Germinal center (tissue), 1 donor: ENCODE measurements at places on chromosomes 5 and 9.

GRCh38 chr5:172550996-172551395, 90.1 kb upstream of the NEURL1B start:
- DNase-seq: no peak

DNA sequence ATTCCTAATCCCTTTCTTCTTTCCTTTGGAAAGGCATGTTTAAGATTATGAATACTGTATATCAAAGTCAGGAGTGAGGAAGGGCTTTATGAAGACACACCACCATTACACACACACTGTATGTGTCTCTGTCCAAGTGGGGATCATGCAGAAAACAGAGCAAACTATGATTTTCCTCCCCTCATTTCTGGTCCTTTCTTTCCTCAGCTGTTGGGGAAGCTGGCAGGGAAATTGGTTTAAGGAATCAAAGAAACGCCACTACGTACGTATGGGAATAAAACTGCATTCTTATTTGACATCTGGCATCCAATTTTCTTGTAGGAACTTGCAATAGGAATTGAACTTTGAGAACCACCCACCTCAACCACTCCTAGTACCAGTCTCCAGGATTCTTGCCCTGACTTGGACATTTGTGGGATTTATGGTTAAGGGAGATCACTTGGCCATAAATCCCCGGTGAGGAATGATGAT, 125.8 kb downstream of the PDE4D start:
- no peak for DNase-seq

- no peak for DNase-seq
These were observed 351.8 kb upstream of the WWC1 start for GRCh38 chr5:167939686-167940085.

DNA sequence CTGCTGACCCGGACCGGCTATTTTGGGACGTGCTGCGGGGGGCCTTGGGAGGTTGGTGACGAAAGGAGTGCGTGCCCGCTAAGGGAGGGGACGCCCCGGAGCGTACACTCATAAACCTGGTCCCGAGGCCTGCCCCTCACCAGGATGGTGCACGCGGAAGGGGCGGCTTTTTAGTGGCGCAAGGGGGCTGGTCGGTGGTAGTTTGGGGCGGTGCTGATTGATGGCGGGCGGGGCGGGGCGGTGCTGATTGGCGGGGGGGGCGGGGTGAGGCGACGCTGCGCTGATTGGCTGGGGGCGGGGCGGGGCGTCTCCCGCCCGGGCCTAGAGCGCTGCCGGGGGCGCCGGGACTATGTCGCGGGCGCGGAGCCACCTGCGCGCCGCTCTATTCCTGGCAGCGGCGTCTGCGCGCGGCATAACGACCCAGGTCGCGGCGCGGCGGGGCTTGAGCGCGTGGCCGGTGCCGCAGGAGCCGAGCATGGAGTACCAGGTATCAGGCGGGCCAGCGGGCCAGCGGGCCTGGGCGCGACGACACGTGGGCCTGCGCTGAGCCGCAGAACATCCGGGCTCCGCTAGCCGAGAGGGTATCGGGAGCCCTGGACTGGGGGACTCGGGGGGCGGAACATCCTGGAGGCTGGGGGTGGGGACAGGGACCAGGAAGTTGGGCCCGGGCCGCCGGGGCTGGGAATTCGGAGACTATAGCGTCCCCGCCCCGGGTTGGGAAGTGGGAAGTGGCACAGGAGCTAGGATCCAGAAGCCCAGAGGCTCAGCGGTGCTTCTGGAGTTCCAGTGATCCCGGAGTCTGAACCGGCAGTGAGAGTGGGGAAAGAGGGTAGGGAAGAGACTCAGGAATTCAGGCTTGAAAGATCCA, at the start of gene FPGS:
Gene FPGS, plus strand, starts transcription at position 307 of the 868 bp plus-strand sequence. Its CDS starts 43 bp downstream, at position 350.
- DNase-seq: peak; percentile 98

GRCh38 chr5:107330903-107331302, 339.8 kb downstream of the EFNA5 start:
- no peak for DNase-seq

DNA sequence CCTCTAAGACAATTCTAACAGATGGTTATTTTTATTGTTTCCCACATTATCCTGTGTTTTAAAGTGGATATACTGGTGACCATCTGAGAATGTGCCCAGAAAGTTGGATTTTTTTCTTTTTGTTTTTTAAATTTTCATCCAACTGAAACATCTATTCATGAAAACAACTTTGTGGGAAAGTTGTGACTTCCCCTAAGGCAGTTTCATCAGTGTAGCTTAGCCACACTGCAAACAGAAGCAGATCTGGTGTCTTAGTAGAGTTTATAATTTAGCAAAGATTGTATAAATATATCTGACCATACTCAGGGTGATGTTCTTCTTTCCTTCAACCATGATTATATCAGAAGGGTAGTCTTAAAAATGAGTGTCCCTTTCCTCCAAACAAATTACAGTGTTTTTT, 1241.3 kb downstream of the MAT2B start:
- DNase-seq: no peak

- no peak for DNase-seq
These were observed 508.2 kb downstream of the CETN3 start for GRCh38 chr5:89901346-89901745.

DNA sequence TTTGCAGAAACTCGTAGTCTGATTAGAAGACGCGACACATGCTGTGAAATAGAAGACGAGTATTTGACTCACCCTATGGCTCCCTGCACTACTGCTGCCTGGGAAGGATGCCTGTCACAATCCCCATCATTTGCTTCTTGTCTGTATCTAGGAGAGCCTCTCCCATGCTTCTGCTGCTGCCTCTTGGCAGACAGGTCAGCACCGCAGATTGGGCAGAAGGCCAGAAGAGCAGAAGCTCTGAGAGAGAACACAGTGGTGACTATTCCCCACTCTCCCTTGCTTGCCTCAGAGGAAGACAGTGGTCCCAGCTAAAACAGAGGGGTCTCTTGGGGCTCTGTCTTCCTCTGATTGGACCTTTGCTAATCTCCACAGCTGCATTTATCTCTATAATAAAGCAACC, 84.0 kb upstream of the SMIM32 start:
- DNase-seq: no peak

GRCh38 chr5:108295578-108296368, 86.1 kb downstream of the FBXL17 start:
- DNase-seq: no peak

GRCh38 chr5:147339313-147339712, 104.5 kb downstream of the STK32A start:
- no peak for DNase-seq

GRCh38 chr5:127950707-127951391, 132.7 kb upstream of the SLC12A2 start:
- no peak for DNase-seq

- no peak for DNase-seq
These were observed 55.7 kb downstream of the GGTA1 start for GRCh38 chr9:121443981-121444380.

DNA sequence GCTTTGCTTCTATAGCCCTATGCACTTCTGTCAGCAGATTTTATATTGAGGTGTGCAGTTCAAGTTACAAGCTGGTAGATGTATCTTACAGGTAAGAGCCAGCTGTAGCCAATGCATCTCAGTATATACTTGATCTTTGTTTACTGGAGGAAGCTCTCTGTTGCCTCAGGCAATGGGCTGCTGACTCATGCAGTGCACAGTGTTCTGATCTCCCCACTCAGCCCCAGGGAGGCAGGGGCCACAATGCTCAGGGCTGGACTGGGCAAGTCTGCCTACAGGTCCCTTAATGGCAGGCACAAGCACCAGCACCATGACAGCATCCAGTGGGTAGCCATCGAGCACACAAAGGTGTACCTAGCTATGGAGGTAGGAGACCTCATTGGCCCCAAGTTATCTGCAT, 178.8 kb upstream of the CDH10 start:
- DNase-seq: no peak

DNA sequence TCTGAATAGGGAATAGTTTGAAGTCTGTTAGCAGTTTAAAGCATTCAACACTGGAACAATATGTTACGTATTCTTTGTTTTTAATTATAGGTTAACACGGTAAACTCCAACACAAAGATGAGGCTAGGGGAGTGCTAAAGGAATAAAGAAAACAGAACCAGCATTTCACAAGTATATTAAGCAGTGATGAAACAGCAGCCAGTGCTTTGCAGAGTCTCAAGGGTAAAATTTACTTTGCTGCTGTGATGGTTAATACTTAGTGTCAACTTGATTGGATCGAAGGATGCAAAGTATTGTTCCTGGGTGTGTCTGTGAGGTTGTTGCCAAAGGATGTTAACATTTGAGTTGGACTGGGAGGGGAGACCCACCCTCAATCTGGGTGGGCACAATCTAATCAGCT, 30.0 kb upstream of the GSN start:
- DNase-seq: no peak

- DNase-seq: no peak
These were observed 16.5 kb upstream of the SEC16A start for GRCh38 chr9:136499071-136499934.

- DNase-seq: no peak
These were observed 25.2 kb downstream of the HOMER1 start for GRCh38 chr5:79488775-79489174.

- no peak for DNase-seq
These were observed 72.5 kb downstream of the LIFR start for GRCh38 chr5:38483805-38484398.

- peak; percentile 86 for DNase-seq
These were observed 36.8 kb downstream of the C9orf50 start for GRCh38 chr9:129584136-129584535.

GRCh38 chr5:151742870-151743294, 15.5 kb downstream of the ATOX1 start:
- no peak for DNase-seq

DNA sequence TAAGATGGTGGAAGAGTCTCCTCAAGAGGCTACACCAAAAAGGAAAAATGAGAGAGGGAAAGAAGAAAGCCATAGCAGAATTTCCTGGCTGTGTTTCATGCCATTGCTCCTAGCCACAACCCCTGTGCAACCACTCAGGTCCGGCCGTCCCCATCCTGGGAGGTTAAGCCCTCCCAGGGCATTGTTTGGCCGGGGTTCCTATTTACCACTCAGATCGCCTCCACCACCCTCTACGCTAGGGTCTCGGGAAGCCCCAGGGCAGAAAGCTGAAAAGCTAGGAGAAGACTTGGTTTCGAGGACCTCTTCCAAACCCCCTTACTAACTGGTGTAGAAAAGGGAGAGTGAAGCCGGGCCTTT, 715 bp downstream of the RC3H2 start:
- no peak for DNase-seq

DNA sequence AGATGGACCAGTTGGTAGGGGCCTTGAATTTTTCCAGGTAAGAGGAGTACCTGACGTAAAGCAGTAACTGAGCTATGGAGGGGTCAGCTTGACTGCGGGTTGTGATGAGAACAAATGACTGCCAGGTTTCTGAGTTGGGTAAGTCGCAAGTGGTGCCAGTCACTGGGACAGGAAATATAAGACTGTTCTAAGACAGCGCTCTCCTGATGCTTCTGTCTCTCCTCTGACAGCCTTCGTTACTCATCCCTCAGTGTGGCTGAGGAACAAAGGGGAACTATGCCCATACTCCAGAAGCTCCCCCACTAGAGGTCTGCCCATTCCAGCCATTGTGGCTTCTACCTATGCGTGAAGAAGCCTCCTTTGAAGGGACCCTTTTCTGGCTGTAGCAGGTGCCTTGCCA, 13.3 kb downstream of the CAVIN4 start:
- DNase-seq: no peak

DNA sequence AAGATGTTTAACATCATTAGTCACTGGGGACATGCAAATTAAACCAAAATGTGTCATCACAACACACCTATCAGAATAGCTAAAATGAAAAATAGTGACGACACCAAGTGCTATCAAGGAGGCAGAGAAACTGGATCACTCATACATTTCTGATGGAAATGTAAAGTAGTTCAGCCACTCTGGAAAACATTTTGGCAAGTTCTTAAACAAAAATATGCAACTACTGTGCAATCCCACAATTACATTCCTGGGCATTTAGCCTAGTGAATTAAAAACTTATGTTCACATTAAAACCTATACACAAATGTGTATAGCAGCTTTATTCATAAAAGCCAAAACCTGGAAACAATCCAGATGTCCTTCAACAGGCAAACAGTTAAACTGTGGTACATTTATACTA, 53.1 kb downstream of the SVEP1 start:
- no peak for DNase-seq

- DNase-seq: no peak
These were observed 1644.5 kb upstream of the NUDT12 start for GRCh38 chr5:105207066-105207465.

GRCh38 chr5:178323541-178323865, 90.9 kb upstream of the PHYKPL start:
- DNase-seq: no peak

- DNase-seq: no peak
These were observed 354.0 kb downstream of the NPR3 start for GRCh38 chr5:33065131-33065530.

- peak; percentile 68 for DNase-seq
These were observed 30.3 kb downstream of the FGF1 start for GRCh38 chr5:142655339-142656267.

- DNase-seq: no peak
These were observed 345.7 kb upstream of the SLC30A5 start for GRCh38 chr5:68748101-68748500.

DNA sequence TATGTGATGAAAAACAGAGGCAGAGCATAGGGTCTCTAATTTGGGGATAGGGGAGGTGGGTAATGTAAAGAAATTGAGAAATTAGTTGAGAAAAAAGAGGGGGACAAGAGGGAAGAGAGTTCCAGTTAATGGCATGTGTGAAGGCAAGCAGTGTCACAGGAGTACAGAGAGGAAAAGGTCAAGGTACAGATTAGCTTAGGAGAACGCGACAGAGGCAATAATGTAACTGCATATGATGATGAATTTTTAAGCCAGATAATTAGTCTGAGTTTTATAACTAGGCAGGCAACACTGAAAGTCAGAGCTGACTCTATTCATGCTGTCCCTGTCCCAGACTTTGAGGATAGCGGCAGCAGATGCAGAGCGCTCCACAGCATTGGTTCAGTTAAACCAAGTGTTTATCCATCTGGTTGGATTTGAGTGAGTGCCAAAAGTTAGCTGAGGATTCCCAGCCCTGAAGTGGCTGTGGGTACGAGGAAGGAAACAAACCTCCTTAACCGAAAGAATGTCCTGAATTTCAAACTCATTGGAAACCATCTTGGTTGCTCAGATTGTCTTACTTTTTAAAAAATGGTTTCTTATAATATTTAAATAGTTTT, 315.2 kb downstream of the ARHGAP26 start:
- DNase-seq: no peak
